ENCODE measurements at places on chromosomes 12 and 14.

DNA sequence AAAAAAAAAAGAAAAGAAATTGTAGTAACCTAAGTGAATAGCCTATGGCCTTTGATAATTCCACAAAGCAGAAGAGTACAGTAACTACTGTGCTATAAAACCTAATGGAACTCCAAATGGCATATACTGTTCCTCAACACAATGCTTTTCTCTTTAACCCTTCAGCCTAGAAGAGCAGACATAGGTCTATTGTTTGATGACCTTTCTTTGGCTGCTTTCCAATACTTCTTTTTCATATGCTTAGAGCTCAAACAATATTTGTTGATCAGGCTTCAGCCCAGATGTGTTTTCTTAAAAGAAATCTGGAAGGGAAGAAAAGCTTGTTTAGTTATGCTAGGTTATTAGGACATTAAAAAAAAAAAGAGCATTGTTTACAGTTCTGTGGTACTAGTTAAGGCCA lies 116.4 kb downstream of the NTN4 start:
- no peak for DNase-seq

DNA sequence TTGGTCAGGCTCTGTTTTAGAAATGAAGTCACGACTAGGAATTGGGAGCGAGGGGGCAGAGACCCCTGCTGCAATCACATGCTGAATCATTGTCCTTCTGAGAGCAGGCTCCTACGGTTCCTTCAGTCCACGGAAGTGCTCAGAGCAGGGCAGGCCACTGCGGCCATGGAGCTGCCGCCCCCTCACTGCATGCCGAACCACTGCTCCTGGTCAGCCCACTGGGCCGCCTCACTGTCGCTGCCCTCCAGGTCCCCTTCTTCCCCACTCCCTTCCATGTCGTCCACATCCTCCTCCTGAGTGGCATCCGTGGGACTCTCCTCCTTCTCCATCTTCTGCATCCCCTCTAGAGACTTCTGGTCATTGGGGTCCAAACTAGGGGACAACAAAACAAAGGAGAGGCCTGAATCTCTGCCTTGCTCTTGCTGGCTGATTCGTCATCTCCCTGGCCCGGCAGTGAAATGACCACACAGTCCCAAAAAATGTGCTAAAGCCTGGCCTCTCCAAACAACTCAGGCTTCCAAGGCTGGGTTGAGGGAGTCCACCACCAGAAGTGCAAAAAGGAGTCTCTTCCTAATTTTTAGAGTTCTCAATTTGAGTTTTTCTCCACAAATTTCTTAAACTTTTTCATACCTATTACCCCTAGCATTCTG lies 29.4 kb downstream of the ANAPC7 start:
- DNase-seq: no peak

GRCh38 chr12:114681116-114681871 lies 2.7 kb downstream of the TBX3 start:
- no peak for DNase-seq

DNA sequence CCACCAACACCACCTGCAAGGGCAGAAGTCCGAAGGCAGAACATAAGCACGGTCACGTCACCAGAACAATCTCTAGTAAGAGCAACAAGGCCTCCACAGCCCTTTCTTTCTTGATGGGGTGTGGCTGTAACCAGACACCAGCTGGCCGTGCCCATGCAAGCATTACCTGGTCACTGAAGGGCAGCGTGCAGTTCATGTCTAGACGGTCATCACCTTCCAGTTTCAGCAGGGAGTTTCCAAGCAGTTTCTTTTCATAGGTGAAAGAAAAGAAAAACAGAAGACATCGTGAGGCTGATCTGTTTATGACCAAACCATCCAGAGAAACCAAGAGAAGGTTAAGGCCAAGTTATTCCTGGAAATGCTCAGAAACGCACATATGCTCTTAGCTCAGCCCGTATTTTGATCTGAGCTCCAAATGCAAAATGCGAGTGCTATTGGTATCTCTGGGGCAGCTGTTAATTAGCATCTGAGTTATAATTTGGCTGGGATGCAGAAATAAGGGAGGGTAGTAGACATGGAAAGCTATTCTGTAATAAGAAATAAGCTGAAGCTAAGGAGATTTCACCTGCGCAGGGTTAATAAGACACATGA lies 42.5 kb downstream of the PRKAB1 start:
- no peak for DNase-seq

DNA sequence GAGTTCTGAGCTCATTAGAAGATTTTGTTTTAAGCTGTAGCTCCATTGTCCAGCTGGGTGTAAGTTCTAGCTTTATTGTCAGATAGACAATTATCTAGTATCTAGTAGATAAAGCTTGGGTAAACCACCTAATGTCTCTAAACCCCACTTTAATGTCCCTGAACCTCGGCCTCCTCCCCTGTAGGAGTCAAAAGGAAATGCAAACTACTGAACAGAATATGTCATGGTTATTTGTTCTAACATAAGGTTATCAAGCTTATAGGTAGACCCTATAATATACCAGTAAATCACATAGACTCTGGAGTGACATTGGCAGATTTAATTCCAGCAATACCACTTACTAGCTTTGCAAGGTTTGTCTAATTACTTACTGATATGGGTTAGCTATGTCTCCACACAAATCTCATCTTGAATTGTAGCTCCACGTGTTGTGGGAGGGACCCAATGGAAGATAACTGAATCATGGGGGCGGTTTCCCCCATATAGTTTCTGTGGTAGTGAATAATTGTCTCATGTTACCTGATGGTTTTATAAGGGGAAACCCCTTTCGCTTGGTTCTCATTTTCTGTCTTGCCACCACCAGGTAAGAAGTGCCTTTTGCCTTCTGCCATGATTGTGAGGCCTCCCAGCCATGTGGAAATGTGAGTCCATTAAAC lies 29.4 kb downstream of the BCAT1 start:
- no peak for DNase-seq
